NCI-H2029 (cell line): ENCODE measurements at places on chromosomes 5 and 9.

DNA sequence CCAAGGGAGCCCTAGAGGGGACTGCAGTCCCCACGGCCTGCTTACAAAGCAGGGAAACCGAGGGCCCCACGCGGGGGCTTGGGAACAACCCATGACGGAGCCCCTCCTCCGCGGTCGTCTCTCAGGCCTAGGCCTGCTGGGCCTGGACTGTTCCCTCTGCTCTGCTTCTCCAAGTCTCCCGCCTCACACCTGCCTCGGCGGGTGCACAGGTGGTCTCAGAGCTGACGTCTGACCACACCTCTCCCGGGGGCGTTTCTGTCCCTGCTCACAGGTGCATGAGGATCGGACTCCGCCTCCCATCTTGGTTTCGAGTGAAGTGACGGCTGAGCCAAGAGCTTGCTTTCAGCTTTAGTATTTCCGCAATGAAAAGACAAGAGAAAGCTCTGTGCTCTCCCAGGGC lies 72.1 kb downstream of the MRPL36 start:
- DNase-seq = no peak

DNA sequence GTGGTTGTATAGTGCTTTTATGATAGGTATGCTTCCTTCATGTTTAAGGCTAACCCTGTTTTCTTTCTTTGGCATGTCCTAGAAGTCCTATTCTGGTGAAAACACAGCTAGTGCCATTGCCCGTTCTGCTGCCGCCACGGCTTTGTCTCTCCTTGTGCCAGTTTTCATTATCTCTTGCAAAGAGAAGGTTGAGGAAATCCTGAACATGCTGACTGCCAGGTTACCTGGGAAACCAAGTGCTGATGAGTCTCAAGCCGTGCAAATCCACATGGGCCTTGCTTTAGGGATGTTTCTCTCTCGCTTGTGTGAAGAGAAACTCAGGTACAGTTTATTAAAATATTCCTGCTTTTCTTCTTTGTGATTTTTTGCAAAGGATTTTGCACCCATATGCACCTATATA lies 102.2 kb downstream of the HACD4 start:
- no peak for DNase-seq

DNA sequence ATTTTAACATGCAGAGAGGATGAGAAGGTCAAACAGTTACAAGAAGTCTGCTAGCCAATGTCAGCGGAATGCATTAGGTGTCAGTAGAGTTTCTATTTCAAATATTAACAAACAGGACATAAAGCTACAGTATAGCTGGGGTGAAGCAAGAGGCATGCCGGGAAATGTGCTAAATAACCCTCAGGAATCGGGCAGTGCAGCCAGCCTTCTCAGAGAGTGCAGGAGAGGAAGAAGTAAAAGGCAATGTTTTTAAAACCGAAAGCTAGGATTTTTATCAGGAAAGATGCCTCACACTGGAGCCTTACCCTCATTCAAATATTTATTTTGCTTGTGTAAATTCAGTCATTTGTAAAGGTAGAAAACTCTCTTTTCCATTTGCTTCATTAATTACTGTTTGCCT lies 59.1 kb upstream of the SH3GL2 start:
- no peak for DNase-seq

GRCh38 chr5:171412186-171412585 lies 7.3 kb upstream of the FGF18 start:
- DNase-seq = no peak

DNA sequence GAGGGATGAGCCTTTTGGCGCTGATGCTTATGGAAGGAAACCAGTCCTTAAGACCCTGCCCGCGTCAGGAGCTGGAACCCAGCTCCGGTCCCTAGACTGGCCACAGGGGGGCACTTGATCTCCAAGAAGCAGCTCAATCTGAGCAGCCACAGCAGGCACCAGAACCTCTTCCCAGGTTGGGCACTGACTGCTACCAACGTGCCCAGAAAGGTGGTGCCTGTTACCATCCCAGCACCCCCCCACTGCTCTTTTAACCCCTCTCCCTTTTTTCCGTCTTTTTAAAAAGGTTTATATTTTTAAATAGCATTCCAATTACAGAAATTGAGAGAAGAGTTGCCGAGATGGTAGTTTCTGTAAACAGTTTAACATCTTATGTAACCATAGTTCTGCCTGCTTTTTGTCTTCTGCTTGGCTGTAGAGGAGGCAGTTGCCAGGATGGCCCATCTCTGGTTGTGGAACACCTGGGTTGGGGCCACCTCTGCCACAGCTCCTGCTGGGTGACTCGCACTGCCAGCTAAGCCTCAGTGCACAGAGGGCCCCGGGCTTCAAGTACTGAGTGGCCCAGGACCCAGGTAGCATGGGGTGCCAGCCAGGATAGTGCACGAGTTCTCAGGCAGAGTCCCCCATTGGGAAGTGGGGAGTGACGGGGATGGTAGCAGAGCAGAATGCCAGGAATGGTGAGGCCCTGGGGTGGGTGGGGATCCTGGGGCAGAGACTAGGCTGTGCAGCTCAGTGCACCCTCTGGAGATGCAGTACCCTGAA lies 62.8 kb downstream of the PFDN1 start:
- DNase-seq = peak; percentile 25

- no peak for DNase-seq
Observed at GRCh38 chr5:96942078-96942477, 6.2 kb downstream of the LNPEP start.

- DNase-seq = no peak
Observed at GRCh38 chr5:95537501-95537900, 17.3 kb downstream of the SKIC3 start.

- no peak for DNase-seq
Observed at GRCh38 chr5:127950707-127951391, 132.7 kb upstream of the SLC12A2 start.
